ENCODE measurements at places on chromosomes 7 and 10. TPM values are rescaled to one million over a fixed set of nuclear protein-coding genes. Genes with fewer than 3 reads are reported as not detected.
A peak's percentile ranks its signal among the peaks of the same experiment; 100 is the strongest.

The CCDC7 gene
- 5.7 TPM for total RNA-seq

- DNase-seq: no peak
These were observed 73.8 kb upstream of the FAM180A start for GRCh38 chr7:135822376-135822775.

- no peak for DNase-seq
These were observed 18.5 kb downstream of the ITGB1 start for GRCh38 chr10:32939296-32940111.

DNA sequence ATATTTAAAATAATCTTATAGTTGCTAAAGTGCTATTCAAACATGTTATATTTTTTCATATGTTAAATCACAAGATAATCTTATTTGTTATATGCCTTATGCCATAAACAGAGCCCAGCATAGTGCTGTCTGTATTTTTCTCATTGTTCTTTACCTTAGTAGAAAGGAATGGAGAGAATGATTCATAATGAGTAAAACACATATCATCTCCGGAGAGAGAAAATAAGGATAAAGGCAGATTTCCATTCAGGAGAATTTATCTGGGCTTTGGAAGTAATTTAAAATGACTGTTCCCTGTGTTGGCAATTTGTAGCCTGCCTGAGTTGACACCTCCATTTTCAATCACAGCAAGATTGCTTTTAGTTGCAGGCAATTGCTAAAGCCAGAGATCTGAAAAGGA, 30.2 kb downstream of the CHN2 start:
- no peak for DNase-seq

- DNase-seq: no peak
These were observed 989.6 kb upstream of the KCND2 start for GRCh38 chr7:119283353-119283752.

DNA sequence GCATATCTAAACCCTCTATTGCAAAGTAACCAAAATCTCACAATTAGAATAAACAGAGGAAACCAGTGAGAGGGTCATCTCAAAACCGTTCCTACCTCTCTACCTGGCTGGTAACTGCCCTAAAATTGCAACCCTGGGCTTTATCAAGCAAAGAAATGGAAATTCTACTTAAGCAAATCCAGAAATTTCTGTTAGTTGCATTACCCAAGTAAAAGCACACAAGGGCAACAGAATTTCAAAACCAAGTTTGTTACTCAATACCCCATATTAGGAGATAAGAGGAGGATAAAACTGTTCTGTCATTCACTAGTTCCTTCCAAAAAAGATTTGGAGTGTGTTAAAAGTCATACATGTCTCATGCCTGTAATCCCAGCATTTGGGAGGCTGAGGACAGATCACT, 195.3 kb downstream of the FAM107B start:
- DNase-seq: no peak

- peak; percentile 64 for DNase-seq
These were observed 140.4 kb upstream of the AUTS2 start for GRCh38 chr7:69457595-69458504.

DNA sequence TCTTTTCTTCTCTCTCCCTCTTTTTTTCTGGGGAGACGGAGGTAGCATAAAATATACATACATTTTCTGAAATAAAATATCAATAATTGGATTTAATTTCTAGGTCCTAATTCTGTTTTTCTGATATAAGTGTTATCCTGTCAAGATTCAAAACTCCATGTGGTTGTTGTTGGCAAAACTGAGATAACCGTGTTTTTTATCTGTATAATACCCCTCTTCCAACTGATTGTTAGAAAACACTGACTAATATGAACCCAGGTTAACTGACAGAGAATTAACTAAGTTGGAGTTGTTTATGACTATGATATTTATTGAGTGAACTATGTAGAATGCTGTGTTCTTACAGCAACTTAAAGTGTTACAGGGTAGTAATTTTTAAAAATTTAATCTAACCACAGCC, 236.5 kb upstream of the KAT6B start:
- no peak for DNase-seq

The FKBP6 gene
- not detected for total RNA-seq

- no peak for DNase-seq
These were observed 3.6 kb downstream of the GPR158 start for GRCh38 chr10:25178411-25178810.

The INMT gene
- total RNA-seq: 0.03 TPM

DNA sequence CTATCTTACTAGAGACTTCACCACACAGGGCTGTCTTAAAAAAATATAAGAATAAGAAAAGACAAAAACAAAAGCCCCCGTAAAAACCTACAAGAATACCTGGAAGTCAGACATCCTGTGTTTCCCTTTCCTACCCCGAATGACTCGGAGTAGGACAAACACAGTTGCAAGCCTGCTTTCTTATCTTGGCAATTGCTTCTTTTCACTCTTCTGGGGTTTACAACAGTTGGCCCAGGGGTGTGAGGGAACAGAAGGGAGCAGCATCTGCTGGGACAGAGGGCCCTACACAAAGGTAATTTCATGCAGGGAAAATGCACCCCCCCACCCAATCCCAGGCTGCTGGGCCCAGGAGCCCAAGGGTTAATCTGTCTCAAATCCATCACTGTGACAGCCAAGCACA, 220.6 kb downstream of the ARHGAP12 start:
- no peak for DNase-seq

- DNase-seq: no peak
These were observed 257.0 kb downstream of the PHTF2 start for GRCh38 chr7:78055599-78055998.

GRCh38 chr10:127135844-127136577, 60.4 kb downstream of the INSYN2A start:
- DNase-seq: no peak

The COL17A1 gene
- total RNA-seq: 0.30 TPM

GRCh38 chr7:117630501-117630900, 150.7 kb downstream of the CFTR start:
- no peak for DNase-seq

GRCh38 chr7:152132812-152133211, 107.3 kb downstream of the GALNT11 start:
- no peak for DNase-seq

The TIMM23B gene
- total RNA-seq: 13.8 TPM

DNA sequence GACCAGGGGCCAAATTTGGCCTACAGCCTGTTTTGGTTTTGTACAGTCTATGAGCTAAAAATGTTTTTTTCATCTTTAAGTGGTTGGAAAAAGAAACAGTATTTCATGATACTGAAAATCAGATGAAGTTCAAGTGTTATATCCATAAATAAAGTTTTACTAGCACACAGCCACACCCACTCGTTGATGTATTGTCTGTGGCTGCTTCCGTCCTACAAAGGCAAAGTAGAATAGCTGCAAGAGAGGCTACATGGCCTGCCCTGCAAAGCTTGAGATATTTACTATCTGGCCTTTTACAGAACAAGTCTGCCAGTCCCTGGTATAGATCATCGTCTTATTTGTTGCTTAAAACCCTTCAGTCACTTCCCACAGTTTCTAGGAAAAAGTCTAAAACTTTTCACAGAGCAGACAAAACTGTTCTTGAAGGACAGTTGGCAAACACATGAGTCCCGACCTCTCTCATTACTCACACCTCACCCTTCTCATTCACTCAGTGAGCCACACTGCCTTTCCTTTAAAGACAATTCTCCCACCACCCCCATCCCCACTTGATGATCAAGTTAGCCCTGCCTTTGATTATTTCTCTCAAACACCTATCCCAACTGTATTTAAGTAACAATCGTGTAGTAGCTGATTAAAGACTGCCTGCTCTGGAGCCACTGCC, 9.9 kb downstream of the RHEB start:
- no peak for DNase-seq

The TRPV5 gene
- not detected for total RNA-seq

The SLC13A1 gene
- total RNA-seq: not detected

The EN2 gene
- total RNA-seq: 1.6 TPM

- no peak for DNase-seq
These were observed 72.7 kb upstream of the PRKG1 start for GRCh38 chr10:51001587-51001986.

The CCDC146 gene
- not detected for total RNA-seq

DNA sequence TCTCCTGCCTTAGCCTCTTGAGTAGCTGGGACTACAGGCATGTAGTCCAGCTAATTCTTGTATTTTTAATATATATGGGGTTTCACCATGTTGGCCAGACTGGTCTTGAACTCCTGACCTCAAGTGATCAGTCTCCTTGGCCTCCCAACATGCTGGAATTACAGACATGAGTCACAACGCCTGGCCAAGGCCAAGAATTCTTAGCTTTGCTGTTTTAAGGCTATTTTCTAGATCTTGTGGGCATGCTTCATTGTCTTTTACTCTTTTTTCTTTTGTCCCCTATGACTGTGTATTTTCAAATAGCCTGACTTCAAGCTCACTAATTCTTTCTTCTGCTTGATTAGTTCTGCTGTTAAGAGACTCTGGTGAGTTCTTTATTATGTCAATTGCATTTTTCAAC, 56.4 kb upstream of the TAS2R16 start:
- DNase-seq: peak; percentile 4

GRCh38 chr10:90420637-90421318, 437.1 kb downstream of the HTR7 start:
- DNase-seq: no peak

GRCh38 chr7:18390535-18390907, 105.0 kb upstream of the HDAC9 start:
- DNase-seq: no peak

DNA sequence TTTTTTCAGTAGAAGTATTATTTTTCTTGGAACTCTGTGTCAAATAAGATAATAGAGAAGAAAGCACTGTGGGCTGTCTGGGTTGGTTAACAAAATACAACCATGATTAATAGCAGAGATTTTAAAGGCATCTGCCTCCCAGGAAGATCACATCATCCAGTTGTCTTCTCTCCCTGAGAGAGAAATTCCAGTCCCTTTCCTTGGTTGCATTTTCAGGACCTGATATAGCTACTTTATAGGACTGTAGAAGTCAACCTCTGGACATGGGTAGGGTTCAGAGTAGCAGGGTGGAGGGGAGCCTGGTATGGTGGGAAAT, 309.9 kb upstream of the IGFBP3 start:
- DNase-seq: no peak

DNA sequence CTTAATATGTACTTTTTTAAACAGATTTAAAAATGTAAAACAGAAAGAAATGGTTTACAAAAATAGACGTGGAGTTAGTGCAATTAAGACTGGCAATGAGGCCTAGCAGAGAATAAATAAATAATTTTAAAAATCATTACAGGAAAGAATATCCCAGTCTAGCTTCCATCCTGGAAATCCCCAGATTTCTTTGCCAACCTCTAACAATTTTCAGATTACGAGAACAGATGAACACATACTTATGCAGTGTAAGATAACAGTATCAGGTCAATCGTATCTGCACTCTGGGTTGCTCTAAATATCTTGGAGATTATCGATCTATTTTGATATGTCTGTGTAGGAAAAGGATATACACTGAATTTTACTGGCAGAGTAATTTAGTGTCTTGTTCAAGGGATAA, 210.5 kb downstream of the SEMA3A start:
- DNase-seq: no peak

GRCh38 chr7:108136191-108136688, 6.1 kb upstream of the LAMB4 start:
- no peak for DNase-seq

GRCh38 chr10:51010977-51011376, 63.3 kb upstream of the PRKG1 start:
- DNase-seq: no peak

DNA sequence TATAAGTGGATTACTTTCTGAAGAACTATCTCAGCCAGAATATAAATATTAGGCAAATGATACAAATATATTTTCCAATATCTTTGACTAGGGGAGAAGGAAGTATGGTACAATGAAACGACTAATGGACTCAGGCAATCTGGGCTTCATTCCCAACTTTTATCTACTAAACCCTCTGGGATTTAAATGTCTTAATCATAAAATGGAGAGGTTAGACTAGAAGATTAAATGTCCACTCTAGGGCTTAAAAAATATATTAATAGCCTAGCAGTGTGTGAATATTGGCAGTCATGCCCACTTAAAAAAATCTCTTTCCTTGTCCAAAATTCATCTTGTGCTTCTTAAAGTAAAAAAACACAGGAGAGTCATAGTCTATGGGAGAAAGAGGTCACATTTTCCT, 98.3 kb downstream of the CTTNBP2 start:
- DNase-seq: no peak

- no peak for DNase-seq
These were observed 4.6 kb upstream of the HMX2 start for GRCh38 chr10:123143162-123143824.

The HMX3 gene
- 5.0 TPM for total RNA-seq

- DNase-seq: no peak
These were observed 132.6 kb downstream of the CDH23 start for GRCh38 chr10:71529207-71529827.

The SLC35B4 gene
- 5.3 TPM for total RNA-seq

- DNase-seq: no peak
These were observed 28.5 kb upstream of the ZMYND11 start for GRCh38 chr10:106740-107139.

- DNase-seq: no peak
These were observed 844 bp downstream of the XPNPEP1 start for GRCh38 chr10:109922358-109922975.

- no peak for DNase-seq
These were observed 995 bp upstream of the INPP5F start for GRCh38 chr10:119724593-119725516.

DNA sequence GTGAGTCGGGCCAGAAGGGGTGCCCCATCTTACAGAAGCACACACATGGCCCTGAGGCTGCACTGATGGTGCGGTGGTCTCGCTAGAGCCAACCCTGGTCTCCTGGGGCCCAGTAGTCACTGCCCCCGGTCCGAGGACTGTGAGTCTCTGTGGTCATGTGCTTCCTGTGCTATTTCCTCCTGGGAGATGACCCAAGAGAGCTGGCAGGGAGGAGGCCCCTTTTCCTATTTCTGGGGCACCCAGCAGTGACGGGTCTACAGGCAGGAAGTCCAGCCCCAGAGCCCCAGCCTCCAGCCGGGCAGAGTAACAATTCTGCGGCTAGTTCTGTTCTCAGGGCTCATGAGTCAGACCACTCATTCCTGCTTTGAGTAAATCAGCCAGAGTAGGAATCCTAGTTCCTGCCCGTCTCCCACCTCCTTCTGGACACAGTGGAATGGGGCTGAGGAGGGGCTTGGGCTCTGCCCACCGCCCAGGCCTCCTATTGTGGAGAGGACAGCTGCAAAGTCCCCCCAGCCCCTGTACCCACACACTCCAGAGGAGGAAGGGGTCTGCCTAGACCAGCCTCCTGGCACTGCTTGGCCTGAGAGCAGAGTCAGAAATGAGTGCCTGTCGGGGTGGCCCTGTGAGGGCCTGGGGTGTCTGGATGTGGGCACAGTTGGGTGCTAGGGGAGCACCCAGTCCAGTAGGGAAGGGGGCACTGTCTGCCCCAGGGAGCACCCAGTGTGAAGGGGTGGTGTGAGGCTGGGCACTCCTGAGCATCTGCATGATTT, 80.5 kb upstream of the PPIF start:
- DNase-seq: peak; percentile 96

DNA sequence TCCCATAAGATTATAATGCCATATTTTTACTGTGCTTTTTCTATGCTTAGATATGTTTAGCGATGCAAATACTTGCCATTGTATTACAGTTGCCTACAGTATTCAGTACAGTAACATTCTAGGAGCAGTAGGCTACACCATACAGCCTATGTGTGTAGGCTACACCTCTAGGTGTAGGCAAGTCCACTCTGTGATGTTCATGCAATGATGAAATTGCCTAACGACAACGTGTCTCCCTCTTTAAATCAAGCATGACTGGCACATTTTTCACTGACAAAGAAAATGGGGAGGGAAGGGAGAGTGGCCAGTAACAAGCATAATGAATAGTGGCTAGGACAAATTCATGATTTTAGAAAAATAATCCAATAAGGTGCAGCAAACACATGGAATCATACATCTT, 1.7 kb downstream of the NCAPG2 start:
- DNase-seq: no peak

- no peak for DNase-seq
These were observed 708 bp downstream of the KLHDC10 start for GRCh38 chr7:130070861-130071622.

The CLRN3 gene
- not detected for total RNA-seq
